Activated CD4-positive, alpha-beta T cell treated with anti-CD3 and anti-CD28 coated beads, Interleukin-2, amount 10 ng/mL, durations not matched to agents 7 days and 5 days (primary cell): ENCODE measurements at places on chromosomes 4 and X. TPM values are rescaled to one million over a fixed set of nuclear protein-coding genes. Genes with fewer than 3 reads are reported as not detected.

DNA sequence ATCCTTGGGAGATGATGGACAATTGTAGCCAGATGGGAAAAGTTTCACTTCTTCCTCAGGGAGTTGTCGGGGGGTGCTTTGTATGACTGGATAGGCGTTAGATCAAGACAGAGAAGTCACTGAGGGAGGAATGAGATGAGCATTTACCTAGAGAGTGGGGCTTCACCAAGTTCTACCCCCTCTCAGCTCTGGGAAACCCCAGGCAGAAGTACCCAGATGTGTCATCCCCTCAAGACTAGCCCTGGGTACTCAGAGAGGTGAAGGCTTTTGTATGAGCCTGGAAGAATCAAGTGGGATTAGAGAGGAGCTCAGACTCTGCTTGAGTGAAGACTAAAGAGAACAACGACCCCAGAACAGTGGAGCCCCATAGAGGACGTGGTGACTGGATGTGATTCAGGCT lies 1.9 kb downstream of the MAGEB1 start:
- DNase-seq = no peak

GRCh38 chrX:124232523-124233201 lies 99.8 kb upstream of the TEX13D start:
- DNase-seq = peak; percentile 14

GRCh38 chr4:46999566-46999965 lies 6.2 kb upstream of the GABRA4 start:
- no peak for DNase-seq

- no peak for DNase-seq
Observed at GRCh38 chr4:154276496-154276895, 215.1 kb downstream of the DCHS2 start.

TNMD gene
- total RNA-seq = not detected

TMEM33 gene
- total RNA-seq = 65.6 TPM
